ENCODE measurements at places on chromosomes 1 and 21.

- no peak for ATAC-seq
These were observed 223.2 kb downstream of the HHAT start for GRCh38 chr1:210551899-210552298.

DNA sequence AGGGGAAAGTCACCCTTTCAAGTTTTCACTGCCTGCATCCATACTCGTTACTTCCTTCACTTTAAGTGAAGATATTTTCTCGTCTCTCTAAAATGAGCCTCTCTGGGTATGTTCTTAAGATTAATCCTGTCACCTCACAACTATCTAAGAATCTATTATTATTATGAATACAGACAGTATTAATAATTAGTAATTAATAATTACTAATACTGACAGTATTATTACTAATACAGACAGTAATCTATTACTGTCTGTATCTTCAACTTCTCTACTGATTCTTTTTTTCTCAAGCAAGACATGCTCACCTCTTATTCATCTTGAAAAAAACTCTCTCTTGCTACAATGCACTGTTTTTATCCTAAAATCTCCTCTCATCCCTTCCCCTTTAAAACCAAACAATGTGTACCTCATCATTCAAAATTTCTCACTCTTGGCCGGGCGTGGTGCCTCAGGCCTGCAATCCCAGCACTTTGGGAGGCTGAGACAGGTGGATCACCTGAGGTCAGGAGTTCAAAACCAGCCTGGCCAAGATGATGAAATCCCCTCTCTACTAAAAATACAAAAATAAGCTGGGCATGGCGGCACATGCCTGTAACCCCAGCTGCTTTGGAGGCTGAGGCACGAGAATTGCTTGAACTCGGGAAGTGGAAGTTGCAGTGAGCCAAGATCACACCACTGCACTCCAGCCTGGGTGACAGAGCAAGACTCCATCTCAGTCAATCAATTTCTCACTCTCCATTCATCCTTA is 7.8 kb downstream of the NRDC start:
- no peak for ATAC-seq

GRCh38 chr1:31760471-31761470 is 3.4 kb downstream of the ADGRB2 start:
- ATAC-seq: peak; percentile 45

DNA sequence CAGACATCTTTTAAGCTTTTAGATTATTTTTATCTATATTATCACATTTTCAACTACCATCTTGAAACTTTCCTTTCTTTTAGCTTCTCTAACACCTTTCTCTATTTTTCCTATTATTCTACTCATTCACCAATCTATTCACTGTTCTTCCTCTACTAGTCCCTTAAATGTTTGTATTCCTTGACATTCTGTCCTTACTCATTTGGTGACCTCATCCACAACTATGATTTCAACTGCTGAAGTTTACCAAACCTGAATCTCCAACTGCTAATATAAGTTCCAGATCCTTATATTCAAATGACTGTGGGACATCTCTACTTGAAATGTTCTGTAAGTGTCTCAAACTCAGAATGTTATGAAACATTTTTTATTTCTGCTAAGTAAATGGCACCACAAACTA is 49.2 kb downstream of the TUT4 start:
- ATAC-seq: no peak

- no peak for ATAC-seq
These were observed 15.9 kb downstream of the RIMS3 start for GRCh38 chr1:40649592-40649930.

GRCh38 chr1:99705385-99705784 is 59.5 kb downstream of the PALMD start:
- ATAC-seq: no peak

- ATAC-seq: no peak
These were observed 23.9 kb downstream of the COL6A1 start for GRCh38 chr21:46005481-46005881.

DNA sequence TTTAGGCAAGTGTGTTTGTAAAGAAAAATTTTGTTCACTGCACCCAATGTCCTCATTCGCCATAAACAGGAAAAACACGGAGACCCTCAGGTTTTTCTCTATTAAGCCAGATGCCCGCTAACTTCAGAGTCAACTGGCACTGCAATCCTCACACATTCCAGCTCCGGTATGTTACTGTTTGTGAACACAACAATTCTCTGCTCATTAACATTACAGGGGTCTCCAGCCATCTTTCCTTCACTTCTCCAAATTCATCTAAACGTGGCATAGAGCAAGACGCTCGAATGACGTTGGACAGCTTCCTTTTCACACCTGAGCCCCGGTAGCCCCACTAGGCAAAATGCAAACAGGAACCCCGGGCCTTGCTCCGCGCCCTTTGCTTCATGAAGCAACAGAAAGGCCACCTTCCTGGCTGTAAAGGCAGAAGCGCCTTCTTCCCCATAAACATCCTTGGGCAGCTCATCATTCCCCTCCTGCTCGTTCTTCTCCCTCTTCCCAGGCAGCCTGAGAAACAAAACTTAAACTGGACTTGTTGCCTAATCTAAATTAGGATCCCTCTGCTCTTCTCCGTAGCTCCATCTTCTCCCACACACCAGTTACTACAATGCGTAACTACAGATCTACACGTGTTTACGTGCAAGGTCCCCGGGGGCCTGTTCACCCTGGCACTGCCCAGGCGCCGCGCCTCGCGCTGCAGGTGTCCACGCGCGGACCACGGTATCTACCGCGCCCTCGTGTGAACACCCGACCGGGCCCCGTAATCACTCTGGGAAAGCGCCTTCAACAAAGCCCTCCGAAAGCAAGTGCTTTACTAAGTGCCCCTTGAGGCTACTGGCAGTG is 1.2 kb downstream of the LBR start:
- ATAC-seq: peak; percentile 14

- ATAC-seq: no peak
These were observed 13.3 kb upstream of the LRRC8D start for GRCh38 chr1:89807503-89807902.

DNA sequence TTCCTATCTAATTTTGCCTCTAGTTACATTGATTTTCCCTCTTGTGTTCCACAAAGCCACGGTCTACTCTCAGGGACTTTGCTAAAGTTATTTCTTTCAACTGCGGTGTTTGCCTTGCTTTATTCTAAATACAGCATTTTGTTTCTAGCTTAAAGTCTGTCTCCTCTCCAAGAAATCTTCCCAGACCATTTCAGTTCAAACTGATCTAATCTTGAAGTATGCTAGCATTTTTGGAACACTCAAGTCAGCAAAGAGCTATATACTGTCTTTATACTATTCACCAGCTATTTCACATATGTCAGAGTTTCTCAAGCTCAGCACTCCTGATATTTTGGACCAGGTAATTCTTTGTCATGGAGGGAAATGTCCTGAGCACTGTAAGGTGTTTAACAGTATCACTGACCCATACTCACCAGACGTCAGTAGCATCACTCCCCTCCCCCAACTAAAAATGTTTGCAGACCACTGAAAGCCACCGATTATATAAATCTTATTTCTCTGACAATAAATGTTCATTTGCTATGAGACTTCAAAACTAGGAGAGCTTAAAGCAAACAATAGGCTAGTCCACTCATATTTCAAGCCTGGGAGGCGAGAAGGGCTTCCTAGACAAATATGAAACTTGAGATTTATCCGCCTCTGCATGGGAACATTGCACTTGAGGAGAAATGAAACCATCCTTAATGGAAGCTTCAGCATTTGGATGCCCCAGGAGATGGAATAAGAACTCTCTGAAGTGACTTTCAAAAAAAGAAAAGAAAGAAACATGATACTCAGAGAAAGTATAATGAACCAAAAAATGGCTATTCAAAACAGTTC is 81.1 kb downstream of the KIAA0319L start:
- no peak for ATAC-seq

- peak; percentile 95 for ATAC-seq
These were observed 4.5 kb downstream of the PLA2G2A start for GRCh38 chr1:19974822-19975416.

GRCh38 chr1:234608911-234609690 is 877 bp downstream of the IRF2BP2 start:
- no peak for ATAC-seq

GRCh38 chr1:235246022-235246948 is 81.7 kb downstream of the ARID4B start:
- no peak for ATAC-seq

DNA sequence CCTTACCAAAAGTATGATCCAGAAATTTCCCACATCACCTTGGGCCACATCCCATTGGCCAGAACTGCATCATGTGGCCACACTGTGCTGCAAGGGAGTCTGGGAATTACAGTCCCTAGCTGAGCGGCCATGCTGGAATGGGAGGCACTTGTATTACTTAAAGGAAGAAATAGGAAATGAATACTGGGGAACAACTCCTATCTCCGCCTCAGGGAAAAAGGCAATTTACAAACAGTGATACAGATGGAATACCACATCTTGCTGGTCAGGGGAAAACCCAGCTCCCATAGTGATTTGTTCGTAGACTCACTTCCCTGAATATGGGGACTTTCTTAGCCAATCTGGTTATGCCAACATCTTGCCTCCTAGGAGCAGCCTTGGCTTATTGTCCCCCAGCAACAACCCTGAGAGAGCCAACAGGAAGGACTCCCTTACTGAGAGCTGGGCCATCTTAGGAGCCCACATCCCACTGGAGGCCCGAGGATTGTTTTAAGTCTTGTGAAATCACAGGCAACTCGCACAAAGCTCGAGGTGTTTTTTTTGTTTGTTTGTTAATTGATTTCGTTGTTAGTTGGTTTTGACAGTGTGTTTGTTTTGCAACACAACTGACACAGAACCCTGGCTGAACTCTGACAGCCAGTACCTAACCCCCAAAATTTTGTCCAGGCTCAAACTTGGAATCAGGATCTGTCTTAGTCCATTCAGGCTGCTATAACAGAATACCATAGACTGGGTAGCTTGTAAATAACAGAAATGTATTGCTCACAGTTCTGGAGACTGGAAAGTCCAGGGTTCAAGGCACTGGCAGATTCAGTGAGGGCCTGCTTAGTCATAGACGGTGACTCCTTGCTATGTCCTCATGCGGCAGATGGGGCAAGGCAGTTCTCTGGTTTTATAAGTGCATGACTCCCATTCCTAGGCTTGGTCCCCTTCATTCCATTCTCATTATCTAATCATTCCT is 14.9 kb downstream of the CDA start:
- peak; percentile 84 for ATAC-seq

- ATAC-seq: peak; percentile 52
These were observed 42.6 kb upstream of the CTPS1 start for GRCh38 chr1:40936931-40937339.

DNA sequence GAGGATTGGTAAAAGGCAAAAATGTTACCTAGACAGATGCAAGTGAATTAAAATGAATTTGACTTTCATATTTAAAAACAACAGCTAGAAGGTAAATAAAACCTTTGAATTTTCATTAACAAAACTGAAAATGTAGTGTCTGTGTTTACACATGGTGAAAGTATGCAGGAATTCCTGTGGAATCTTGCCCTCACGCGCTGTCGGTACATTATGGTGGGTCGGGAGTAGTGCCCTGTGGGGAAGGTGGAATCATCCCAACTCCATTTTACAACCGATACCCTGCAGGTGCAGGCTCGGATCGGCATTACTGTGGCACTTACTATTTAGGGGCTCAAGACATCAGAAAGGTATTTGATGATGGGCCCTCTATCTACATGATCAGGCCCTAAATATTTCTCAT is 197.2 kb upstream of the MAP1LC3C start:
- ATAC-seq: no peak

DNA sequence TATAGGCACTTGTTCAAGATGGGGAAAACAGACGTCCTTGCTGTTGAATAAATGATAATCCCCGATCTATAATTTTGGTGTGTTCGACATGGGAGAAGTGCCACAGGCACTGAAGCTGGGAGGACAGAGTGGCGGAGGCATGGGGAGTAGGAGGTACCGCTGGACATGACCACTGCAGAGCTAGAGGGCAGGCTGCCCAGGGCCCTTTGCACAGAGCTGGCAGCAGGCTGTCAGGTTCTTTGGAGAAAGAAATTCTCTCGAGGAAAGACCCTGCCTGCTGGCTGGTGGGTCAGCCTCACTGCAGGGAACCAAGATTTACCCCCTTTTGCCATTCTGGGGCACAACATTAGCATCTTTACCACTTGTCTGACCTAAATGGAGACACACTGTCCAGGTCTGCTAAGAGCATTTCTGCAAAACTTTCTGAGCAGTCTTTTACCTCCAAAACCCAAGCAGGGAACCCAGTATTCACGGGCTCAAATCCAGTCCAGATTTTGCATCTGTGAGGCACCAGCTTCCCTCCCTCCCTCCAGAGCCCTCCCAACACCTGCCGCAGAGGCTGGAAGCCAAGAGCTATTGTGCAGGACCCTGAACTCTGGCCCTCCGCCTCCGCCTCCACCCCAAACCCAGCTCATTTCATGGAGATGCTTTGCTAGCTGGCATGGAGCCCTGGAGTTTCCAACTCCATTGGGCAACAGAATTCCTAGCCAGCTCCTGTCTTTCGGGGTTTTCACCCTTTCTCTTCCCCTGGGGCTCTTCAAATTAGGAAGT is 142.3 kb downstream of the PLXNA2 start:
- ATAC-seq: peak; percentile 11

- ATAC-seq: no peak
These were observed 19.2 kb upstream of the PLA2G2E start for GRCh38 chr1:19942657-19943056.

DNA sequence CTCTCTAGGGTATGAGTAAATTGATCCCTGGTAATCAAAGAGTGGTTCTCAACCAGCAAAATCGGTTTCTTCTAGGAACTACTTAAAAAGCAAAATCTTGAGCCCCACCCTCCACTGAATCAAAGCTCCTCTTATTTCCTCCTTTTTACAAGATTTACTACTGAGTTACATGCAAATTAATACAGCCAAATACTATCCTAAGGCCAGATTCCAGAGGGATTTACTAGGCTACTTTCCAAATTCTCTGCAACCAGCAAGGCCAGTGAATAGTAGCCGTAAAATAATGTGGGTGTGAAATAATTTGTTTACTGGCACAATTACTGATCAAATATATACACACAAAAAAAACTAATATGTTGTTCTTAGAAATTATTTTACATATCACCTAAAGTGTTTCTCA is 1583.8 kb downstream of the NCAM2 start:
- no peak for ATAC-seq

- no peak for ATAC-seq
These were observed 56.1 kb downstream of the STYXL2 start for GRCh38 chr1:167149793-167150491.
